ENCODE measurements at places on chromosomes 2 and 18.
A peak's percentile ranks its signal among the peaks of the same experiment; 100 is the strongest.

DNA sequence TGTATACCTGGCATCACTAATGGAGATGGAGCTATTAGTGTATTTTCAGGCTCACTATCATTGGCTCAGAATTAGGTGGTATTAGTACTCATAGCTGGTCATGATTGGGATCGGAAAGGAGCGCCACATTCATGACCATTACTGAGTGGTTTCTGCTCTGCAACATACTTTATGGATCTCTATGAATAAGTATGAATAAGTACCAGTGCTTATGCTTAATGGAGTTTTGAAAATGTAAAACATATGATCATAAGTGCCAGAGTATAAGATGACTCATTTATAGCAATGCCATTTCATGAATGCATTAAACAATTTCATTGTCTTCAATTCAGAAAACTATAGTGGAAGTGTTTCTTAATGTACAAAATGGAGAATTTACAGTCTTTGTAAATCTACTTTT, 156.7 kb downstream of the GALNT3 start:
- no peak overlapping the region for H3K4me3 ChIP-seq
- no peaks in the 10 kb centered on the region for H3K27me3 ChIP-seq
- peak; percentile 2 for DNase-seq
- peaks cover 3% of the 10 kb centered on the region for H3K4me1 ChIP-seq
- no peaks in the 10 kb centered on the region for H3K36me3 ChIP-seq
- H3K27ac ChIP-seq, result no peak overlapping the region

DNA sequence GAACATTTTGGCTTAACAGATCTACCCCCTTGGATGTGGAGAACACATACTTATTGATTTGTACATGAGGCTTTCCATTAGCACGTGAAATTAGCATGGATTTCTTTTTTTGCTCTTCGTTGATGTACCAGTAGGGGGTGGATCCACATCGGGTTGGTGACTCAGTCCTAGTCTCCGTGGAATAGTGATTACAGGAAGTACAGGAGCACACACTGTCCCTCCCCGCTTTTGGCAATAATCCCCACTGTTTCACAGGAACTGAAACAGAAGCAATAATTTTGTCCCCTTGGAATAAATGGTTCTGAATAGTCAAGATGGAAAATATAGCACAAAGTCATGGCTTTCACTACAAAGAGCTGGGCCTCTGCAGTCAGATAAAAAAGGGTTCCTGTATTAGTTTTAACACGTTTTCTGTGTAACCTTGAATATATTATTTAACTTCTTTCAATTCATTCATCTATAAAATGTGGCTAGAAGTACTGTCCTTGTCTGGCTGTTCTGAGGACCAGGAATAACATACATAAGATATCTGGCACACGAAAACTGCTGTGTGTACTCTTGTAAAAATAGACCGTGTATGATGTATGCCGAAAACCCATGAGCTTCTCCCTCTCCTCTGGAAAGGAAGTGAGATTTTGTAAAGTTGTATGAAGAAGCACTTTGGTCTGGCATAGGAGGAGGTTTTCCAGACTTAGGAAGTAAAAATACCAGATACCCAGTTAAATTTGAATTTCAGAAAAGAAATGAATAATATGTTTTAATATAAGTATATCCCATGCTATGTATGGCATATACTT, 229.2 kb downstream of the GALR1 start:
- no peak for DNase-seq
- H3K4me3 ChIP-seq, result no peak overlapping the region
- no peak overlapping the region for H3K27ac ChIP-seq
- no peaks in the 10 kb centered on the region for H3K36me3 ChIP-seq
- no peaks in the 10 kb centered on the region for H3K27me3 ChIP-seq

DNA sequence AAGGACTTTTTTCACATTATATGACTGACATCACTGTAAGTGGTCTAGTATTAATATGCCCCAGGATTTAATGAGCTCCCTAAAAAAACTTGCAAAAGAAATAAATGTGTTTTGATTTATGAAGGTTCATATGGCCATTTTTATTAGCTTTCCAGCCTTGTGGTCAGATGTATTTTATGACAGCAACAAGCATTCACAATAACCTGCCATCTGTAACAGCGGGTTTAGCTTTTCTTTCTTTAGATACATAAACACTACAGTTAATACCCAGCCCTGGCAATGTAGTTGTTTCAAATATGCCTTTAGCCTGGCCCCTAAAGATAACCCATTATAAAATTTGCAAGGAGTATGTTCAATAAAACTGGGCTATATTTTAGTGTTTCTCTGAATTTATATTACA, 1063.8 kb downstream of the SOCS6 start:
- no peaks in the 10 kb centered on the region for H3K36me3 ChIP-seq
- H3K27me3 ChIP-seq, result no peaks in the 10 kb centered on the region
- no peak overlapping the region for H3K4me3 ChIP-seq
- H3K4me1 ChIP-seq, result no peaks in the 10 kb centered on the region

DNA sequence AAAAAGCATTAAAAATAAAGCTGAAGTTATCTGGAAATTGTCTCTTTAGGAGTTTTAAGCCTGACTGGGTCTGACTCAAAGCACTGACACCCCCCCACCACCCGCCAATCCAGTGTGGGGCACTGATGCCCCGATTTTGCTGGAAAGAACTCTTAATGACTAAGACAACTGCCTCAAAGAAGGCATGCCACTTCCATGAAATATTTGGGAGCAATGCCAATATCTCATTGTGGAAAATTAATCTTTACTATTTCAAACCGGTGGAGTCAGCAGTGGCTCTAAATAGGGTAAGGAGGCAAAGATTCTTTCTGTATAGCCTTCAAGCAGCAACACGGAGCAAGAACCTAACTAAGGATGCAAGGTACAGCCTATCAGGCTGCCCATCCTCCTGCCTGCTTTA, 4.5 kb downstream of the FKBP7 start:
- no peaks in the 10 kb centered on the region for H3K27me3 ChIP-seq
- no peak overlapping the region for H3K27ac ChIP-seq
- no peaks in the 10 kb centered on the region for H3K36me3 ChIP-seq
- peaks cover 11% of the 10 kb centered on the region for H3K4me1 ChIP-seq
- no peak overlapping the region for H3K4me3 ChIP-seq
- DNase-seq, result peak; percentile 48
